ENCODE measurements at places on chromosomes 6 and 20.

GRCh38 chr6:34143196-34143883 is 2.5 kb downstream of the GRM4 start:
- no peak for DNase-seq

- no peak for DNase-seq
Measured at GRCh38 chr6:79557673-79558467, 20.6 kb upstream of the LCA5 start.

DNA sequence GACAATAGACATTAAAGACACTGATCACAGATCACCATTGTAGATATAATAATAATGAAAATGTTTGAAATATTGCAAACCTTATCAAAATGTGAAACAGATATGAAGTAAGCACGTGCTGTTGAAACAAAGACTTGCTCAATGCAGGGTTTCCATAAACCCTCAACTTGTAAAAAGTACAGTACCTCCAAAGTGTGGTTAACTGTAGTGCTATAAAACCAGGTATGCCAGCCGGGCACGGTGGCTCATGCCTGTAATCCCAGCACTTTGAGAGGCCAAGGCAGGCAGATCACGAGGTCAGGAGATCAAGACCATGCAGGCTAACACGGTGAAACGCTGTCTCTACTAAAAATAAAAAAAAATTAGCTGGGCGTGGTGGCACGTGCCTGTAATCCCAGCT is 96.6 kb downstream of the ZFAND3 start:
- no peak for DNase-seq

DNA sequence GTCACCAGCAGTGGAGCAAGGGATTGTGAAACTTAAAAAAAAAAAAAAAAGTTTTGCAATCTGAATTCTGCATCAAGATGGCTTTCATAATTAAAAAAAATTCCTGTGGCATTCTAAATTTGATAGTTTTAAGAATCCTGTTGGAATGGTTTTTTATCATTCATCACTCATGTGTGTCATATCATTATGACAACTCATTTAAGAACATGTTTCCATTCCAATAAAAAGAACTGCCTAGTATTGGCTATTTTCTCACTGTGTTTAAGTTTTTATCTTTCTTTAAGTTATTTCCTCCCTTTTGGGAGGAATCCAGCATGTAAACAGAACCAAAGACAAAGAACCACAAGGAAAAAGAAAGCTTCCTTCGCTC is 26.2 kb upstream of the RHAG start:
- no peak for DNase-seq

DNA sequence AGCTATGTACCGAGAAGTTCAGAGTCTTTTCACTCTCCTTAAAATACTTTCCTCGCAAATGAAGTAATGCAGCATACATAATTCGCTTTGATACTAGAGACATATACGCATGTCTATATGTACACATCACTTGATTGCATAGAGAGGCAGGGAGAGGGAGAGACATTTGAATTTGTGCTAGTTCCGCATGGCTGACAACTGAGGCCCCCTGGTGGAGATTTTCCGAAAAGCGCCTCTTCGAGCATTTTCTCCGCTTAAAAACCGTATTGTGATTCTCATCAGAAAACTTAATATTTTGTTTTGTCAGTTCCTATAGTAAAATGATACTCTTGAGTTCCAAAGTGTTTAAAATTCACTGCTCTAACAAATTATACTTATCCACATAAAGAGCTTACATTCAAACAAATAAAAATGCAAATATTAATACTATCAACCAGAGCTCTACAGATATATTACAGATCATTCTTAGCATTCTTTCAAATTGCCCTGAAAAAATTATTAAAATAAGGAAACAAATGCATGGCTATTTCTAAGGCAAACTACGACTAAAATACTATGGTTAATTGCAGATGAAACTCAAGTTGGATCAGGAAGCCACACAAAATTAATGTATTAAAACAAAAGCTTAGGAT is 637 bp downstream of the MYLK4 start:
- DNase-seq, result no peak

GRCh38 chr6:15341311-15342001 is 95.6 kb downstream of the JARID2 start:
- no peak for DNase-seq

DNA sequence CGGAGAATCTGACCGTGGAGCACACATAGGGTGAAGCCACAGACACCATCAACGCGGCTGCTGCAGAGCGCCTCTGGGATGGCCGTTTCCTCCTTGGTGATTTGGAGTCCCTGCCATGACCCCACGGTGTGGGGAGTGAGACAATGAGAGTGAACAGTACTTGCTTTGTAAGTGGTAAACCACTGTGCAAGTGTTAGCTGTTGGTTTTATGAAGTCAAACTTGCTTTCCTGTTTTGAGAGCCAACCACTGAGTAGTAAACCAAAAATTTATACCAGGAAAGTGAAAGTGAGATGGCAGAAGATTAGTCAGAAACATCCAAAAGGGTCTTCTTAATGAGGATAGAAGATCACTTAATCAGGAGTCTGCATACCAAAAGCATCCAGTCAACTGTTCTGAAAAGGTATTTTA is 160.7 kb downstream of the FOXC1 start:
- DNase-seq, result no peak

DNA sequence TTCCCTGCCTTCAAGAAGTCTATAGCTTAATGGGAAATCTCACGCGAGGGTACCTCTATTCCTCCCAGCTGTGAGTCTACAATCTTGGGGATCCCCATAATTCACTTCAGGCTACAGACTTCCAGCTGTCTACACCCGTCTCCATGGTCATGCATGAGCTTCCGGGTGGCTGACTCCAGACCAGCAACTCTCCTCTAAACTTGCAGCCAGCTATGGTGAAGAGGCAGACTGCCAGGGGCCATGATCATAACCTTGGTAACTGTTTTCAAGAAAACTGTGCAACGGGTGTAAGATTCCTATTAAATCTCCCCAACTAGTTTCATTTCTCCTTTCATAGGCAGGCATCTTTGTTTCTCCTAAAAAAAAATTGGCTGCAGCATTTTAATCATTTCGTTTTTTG is 534.4 kb upstream of the CHD6 start:
- DNase-seq, result no peak

DNA sequence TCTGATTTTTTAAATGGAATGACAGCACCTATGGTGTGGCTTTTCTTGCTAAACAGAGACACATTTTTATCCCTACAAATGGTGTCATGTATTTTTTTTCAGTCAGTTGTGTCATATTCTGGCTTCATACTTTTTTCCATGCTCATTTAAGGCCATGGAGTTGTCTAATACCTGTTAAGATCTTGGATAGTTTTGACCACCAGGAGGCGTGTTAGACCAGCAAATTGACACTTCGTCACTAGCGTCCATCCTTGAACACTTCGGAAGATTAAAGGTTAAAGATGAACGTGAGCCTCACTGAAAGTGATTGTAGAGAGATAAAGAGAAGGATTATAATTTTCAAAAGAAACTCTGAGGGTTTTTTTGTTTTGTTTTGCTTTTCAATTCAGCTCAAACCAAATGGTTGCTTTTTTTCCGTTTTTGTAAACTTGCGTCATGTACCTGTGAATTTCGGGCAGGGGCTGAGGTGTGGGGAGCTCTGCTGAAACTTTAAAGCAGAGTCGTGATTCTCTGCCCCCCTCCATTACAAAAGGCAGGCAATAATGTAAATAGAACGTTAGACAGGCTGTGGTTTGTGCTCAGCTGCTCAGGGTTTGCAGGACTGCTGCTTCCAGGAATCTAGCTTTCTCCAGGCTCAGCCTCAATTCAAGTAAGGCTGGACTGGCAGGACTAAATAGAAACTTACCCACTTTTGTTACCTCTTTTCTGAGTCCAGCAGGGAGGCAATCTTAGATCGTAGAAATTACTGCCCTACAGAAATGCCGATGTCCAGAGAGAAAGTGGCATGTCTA is 245.1 kb downstream of the FOXA2 start:
- peak; percentile 37 for DNase-seq

DNA sequence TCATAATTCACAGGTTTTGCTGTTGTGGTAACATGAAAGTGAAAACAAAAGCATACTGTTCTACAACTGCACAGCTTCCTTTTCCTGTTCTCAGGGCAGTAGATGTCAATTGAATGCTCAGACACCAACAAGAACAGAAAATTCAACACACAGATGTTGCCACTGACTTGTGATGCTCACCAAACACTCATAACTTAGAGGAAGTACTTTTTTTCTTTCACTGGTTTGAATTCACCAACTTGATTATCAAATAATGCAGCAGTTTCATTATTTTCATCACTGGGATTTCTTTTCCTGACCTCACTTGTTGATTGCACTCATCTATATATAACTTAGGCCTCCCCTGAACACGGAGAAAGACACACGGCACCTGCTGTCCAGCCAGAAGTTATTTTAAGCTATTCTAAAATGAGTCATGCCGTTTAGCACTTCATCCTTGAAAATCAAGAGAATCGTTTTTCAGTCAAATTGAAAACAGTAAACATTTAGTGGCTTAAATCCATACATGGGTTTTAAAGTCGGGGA is 949 bp downstream of the TXLNB start:
- DNase-seq, result no peak

GRCh38 chr6:3566812-3567211 is 110.0 kb upstream of the SLC22A23 start:
- DNase-seq, result no peak

- no peak for DNase-seq
Measured at GRCh38 chr20:33622705-33623365, 39.3 kb upstream of the C20orf144 start.

DNA sequence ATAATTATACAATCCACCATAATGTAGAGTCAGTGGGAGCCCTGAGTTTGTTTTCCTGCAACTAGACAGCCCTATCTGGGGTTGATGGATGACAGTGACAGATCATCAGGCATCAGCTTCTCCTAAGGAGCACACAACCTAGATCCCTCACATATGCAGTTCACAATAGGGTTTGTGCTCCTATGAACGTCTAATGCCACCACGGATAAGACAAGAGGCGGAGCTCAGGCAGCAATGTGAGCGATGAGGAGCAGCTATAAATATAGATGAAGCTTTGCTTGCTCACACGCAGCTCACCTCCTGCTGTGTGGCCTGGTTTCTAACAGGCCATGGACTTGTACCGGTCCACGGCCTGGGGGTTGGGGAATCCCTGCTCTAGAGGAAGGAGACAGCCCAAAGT is 25.9 kb downstream of the EDEM2 start:
- no peak for DNase-seq

GRCh38 chr6:6633898-6634734 is 45.6 kb downstream of the LY86 start:
- DNase-seq, result no peak

DNA sequence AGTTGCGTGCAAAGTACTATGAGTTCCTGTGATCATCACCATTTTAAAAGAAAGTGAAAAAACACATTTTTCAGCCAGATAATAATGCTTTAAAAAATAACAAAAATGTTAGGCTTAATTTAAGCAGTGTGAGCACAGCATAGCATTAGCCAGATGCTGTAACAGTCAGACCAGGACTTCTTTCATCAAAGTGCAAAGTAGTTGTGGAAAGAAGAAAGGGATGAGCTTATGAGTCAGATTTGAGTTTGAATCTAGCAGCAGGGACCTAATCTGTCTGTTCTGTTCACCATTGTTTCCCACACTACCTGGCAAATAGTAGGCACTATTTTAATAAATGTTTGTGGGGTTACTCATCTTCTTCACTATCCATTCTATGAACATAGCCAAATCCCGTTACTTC is 70.1 kb downstream of the KLHL32 start:
- DNase-seq, result no peak

DNA sequence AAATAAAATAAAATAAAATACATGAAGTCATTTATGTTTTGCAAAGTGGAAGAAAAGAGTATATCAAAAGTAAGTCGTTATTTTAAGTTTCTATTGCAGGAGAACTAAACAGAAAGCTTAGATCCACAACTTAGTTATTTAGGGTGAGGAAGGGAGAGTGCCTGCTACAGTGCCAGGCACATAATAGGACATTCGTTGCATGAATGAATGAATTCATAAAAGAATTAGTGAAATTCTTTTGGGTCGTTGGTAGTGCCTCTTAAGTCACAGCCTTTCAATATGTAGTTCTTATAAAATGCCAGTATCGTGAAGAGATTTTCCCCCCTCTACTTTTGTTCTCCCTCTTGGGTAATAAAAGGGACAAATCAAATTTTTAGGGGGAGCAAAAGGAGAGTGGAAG is 29.1 kb downstream of the SF3B5 start:
- no peak for DNase-seq

GRCh38 chr20:41717483-41717882 is 99.3 kb upstream of the CHD6 start:
- DNase-seq, result no peak

- peak; percentile 36 for DNase-seq
Measured at GRCh38 chr6:6593867-6594468, 5.4 kb downstream of the LY86 start.

DNA sequence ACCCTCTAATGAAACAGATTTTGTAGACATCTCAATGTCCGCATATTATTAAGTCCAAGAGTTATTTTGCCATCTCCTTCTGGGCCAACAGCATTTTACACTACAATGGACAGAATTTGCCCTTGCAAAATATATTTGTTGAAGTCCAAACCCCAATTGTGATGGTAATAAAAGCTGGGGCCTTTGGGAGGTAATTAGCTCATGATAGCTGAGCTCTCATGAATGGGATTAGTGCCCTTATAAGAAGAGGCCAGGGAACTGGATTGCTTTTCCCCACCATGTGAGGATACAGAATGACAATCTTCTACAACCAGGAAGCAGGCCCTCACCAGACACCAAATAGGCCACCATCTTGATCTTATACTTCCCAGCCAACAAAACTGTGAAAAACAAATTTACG is 44.9 kb upstream of the MTRF1L start:
- no peak for DNase-seq

DNA sequence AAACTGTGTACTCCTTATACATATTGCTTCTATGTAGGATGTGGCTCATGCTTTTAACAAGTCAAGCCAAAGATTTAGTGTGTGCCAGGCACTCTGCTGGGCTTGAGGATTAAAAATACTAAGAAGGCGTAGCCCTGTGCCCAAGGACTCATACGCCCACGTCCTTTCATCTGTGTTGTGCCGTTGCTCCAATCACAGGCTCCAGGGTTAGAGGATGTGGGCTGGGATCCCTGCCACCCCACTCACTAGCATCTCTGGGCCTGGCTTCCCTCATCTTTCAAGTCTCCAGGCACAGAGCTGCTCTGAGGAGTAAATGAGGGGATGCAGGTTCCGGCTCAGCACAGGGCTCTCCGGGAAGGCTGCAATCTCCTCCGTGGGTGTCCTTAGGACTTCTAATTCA is 214.2 kb downstream of the SYNDIG1 start:
- no peak for DNase-seq

DNA sequence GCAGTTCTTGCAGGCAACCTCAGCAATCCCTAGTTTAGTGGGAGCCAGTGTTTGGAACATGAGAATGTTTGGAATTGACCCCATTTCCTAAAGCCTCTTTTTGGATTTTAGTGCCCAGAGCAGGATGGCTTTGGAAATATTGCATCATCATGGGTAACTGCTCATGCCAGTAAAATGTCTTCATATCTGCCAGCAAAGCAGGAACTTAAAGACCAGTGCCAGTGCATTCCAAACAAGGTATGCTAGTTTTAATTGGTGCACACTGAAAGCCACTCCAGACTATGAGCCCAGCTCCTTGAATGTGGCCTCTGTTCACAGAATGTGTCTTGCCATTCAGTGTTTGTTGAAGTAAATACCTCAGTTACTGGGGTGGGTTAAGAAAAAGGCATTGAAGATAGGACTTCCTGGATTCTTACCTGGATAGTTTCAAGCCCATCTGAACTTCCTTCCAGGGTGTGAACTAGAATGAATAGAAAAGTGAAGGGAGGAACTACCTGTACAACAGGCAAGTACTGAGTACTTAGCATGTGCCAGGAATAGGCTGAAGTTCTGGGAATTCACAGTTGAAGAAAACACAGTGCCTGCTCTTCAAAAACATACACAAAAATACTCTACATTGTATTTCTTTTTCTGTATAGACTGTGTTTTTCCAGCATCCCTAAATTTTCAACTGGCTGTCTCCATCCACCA is 70.5 kb downstream of the COL19A1 start:
- DNase-seq, result peak; percentile 39

GRCh38 chr6:1131285-1132079 is 180.4 kb upstream of the FOXQ1 start:
- peak; percentile 26 for DNase-seq
